ENCODE measurements at places on chromosomes 3 and 15. TPM values are rescaled to one million over a fixed set of nuclear protein-coding genes. Genes with fewer than 3 reads are reported as not detected.
A peak's percentile ranks its signal among the peaks of the same experiment; 100 is the strongest.

DNA sequence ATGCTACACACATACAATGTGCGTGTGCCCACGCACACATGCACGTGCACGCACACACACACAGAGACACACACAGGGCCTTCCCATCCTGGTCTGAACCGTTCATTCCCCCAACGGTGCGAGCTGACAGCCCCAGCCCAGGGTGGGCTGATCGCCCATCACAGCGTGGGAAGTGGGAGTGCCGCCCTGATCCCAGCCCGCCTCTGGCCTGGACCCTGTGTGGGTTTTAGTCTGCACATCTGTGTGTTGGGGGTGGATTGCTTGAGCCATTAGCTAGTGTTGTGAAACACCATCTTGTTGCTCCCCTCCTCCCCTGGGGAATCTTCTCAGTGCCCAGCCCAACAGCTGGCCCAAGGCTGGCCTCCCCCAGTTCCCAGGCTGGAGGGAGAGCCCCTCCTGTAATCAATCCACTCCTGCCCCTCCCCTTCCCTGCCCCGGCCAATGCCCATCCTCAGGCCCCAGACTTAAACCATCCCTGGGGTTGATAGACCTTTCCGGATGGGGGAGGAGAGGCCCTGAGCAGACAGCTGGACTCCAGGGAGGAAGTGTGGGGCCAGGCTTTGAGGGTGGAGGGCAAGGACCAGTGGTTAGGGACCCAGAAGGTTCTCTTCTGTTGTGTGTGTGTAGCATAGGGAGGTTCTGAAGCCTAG lies 8.3 kb downstream of the SEMA3G start:
- H3K27ac ChIP-seq, result no peak overlapping the region
- no peaks in the 10 kb centered on the region for H3K27me3 ChIP-seq
- no peaks in the 10 kb centered on the region for H3K4me1 ChIP-seq
- no peaks in the 10 kb centered on the region for H3K36me3 ChIP-seq

- H3K4me1 ChIP-seq, result no peaks in the 10 kb centered on the region
- H3K36me3 ChIP-seq, result no peaks in the 10 kb centered on the region
- H3K4me3 ChIP-seq, result no peak overlapping the region
- H3K27ac ChIP-seq, result no peak overlapping the region
- DNase-seq, result no peak
These were observed 498.4 kb downstream of the FHIT start for GRCh38 chr3:60752809-60753208.

Gene ACKR4
- 0.74 TPM for total RNA-seq

Gene LIPC
- total RNA-seq, result 2.8 TPM

Gene LCTL
- not detected for total RNA-seq

DNA sequence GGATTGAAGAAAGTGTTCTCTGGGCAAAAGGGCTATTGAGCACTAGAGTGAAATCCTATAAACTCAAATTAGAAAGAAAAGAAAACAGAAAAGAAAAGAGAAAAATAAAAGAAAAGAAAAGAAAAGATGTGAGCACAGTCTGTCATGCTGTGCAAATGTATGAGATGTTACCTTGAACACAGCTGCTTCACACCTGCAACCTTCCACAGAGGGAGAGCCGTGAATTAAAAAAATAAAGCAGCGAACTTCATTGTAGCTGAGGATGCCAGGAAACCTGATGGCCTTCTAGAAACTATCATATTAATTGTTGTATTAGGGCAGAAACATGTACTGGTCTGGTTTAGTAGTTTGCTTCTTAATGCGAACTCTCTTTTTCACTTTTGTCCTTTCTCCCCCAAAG lies 88.0 kb upstream of the SATB1 start:
- peak; percentile 15 for DNase-seq
- no peaks in the 10 kb centered on the region for H3K27me3 ChIP-seq
- no peak overlapping the region for H3K27ac ChIP-seq
- no peak overlapping the region for H3K4me3 ChIP-seq

DNA sequence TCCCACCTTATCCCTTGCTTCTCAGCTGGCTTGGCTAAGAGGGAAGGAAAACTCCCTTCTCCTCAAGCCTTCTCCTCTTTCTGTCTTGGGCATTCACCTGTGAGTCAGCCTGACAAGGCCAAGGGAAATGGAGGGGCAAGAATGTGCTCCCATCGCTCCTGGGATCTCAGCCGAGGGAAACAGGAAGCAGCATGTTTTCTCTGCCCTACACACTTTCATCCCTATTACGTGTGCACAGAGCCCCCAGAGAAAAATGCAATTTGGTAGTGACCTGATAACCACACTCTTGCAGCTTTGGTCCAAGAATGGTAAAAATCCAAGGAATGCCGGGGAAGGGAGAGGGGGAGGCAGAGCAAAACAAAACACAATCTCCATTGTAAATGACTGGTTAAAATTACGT lies 32.9 kb upstream of the MTMR10 start:
- no peak overlapping the region for H3K4me3 ChIP-seq
- no peak overlapping the region for H3K27ac ChIP-seq
- DNase-seq, result no peak
- H3K27me3 ChIP-seq, result no peaks in the 10 kb centered on the region

DNA sequence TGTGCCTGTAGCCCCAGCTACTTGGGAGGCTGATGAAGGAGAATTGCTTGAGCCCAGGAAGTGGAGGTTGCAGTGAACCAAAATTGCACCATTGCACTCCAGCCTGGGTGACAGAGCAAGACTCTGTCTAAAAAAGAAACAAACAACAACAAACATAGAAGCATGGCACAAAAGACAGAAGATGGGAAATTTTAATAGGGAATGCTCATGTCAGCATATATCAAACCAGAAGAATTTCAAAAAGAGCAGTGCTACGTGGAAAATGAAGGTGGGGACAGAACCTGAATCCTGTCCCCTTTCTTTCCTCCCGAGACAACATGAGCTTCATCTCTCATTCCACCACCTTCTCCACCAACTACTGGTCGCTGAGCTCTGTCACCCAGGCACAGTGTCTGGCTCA lies 46.3 kb upstream of the MFGE8 start:
- H3K36me3 ChIP-seq, result no peaks in the 10 kb centered on the region
- no peak for DNase-seq
- no peak overlapping the region for H3K27ac ChIP-seq

DNA sequence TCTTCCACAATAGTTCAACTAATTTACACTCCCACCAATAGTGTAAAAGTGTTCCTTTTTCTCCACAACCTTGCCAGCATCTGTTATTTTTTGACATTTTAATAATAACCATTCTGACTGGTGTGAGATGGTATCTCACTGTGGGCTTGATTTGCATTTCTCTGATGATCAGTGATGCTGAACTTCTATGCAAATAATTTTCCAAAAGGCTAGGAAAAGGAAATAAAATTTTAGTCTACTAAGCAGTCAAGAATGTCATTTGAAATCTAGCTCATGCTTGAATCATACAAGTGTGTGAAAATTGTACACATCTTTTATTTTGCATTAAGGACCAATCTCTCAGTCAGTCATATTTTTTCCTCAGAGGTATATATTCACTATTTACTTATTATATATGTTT lies 101.7 kb upstream of the UBP1 start:
- no peak overlapping the region for H3K4me3 ChIP-seq
- no peaks in the 10 kb centered on the region for H3K36me3 ChIP-seq
- no peak for DNase-seq
- H3K4me1 ChIP-seq, result no peaks in the 10 kb centered on the region

- H3K4me3 ChIP-seq, result no peak overlapping the region
- DNase-seq, result peak; percentile 38
- H3K27me3 ChIP-seq, result peaks cover 44% of the 10 kb centered on the region
- H3K36me3 ChIP-seq, result no peaks in the 10 kb centered on the region
- no peaks in the 10 kb centered on the region for H3K4me1 ChIP-seq
These were observed 29.7 kb upstream of the POLG start for GRCh38 chr15:89364341-89364740.

Gene MRPL46
- 10.6 TPM for total RNA-seq

All from pancreas (tissue), 10 donors.